Activated CD4-positive, alpha-beta T cell treated with anti-CD3 and anti-CD28 coated beads, Interleukin-2, amount 50 U/mL, for 16 hours (primary cell): ENCODE measurements at places on chromosomes 3 and 15.

DNA sequence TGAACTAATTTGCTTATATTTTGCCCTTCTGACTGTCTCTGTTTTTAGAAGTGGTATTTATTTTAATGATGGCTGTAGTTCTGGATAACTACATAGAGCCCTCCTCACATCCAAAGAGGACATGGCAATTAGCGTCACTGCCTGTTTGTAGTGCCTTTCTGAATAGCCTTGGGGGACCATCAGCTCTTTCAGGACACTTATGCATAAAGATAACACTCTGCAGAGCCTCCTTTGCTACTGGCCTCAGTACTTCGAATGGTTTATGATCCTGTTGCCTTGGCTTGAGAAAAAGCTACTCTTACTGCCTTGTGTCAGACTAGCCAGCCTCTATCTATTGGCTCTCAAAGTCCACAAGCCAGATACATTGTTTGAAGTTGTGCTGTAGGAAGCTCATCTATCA lies 105.4 kb upstream of the SPRED1 start:
- DNase-seq, result no peak

GRCh38 chr3:38707730-38708129 lies 58.2 kb upstream of the SCN5A start:
- no peak for DNase-seq

DNA sequence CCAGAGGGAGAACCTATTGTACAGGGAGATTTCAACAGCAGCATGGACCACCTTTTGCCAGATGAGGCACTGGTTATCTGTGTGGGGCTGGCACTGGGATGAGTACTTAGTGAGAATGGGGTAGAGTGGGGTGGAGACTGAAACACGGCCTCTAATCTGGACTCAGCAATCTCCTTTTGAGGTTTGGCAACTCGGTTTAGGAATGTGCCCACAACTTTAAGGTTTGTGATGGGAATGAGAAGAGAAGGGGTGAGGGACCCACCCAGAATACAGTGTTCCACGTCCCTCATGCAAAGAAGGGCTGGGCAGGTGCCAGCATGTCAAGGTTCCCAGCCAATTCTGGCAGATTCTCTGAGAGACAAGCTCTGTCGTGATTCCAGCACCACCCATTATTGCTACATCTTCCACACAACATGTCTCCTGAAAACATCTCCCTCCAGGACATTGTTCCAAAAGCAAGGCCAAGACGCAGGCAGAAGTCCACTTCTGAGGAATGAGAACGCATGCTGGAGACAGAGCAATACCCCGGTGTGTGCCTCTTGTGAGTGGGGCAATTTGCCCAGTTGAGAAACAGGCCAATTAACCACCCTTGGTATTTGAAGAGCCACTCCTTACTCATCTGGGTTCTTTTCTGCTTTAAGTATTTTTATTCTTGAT lies 37.5 kb upstream of the CCR4 start:
- DNase-seq, result no peak

DNA sequence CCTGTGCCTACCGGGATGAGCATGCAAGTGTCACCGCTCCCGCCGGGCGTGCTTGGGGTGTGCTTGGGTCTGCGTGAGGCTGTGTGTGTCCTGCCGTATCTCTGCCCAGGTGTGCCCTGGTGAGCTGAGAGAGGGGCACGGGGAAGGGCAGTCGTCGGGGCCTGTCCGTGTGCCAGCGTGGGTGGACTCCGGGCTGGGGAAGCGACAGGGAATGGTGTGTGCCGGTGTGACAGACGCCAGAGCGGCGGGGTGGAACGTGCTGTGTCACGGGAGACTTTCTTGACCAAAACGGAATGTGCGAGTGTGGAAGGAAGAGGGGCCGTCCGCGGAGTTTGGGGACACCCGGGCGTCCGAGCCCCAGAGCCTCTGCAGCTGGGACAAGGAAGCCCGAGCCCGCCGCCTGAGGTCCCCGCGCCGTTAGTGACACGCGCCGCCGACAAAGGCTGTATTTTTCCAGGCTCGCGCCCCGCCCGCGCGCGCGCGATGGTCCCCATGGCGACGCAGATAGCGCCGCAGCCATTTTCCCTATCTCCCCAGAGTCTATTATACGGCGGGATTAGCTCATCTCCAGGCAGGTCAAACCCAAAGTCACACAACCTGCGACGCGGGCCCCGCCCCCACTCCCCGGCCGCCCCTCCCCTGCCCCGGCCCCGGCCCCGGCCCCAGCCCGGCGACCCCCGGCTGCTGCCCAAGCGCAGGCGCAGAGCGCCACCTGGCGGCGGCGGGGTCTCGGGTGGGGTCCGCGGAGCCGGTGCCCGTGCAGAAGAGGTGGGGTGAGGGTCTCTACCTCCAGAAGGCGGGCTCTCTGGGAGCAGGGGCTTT lies 4.5 kb upstream of the GATA2 start:
- peak; percentile 56 for DNase-seq

- DNase-seq, result no peak
These were observed 89.4 kb downstream of the KCNAB1 start for GRCh38 chr3:156209631-156210335.

- peak; percentile 17 for DNase-seq
These were observed 37.8 kb upstream of the FOXB1 start for GRCh38 chr15:59966262-59966661.

- DNase-seq, result no peak
These were observed 62.3 kb downstream of the NOX5 start for GRCh38 chr15:69076756-69077155.

DNA sequence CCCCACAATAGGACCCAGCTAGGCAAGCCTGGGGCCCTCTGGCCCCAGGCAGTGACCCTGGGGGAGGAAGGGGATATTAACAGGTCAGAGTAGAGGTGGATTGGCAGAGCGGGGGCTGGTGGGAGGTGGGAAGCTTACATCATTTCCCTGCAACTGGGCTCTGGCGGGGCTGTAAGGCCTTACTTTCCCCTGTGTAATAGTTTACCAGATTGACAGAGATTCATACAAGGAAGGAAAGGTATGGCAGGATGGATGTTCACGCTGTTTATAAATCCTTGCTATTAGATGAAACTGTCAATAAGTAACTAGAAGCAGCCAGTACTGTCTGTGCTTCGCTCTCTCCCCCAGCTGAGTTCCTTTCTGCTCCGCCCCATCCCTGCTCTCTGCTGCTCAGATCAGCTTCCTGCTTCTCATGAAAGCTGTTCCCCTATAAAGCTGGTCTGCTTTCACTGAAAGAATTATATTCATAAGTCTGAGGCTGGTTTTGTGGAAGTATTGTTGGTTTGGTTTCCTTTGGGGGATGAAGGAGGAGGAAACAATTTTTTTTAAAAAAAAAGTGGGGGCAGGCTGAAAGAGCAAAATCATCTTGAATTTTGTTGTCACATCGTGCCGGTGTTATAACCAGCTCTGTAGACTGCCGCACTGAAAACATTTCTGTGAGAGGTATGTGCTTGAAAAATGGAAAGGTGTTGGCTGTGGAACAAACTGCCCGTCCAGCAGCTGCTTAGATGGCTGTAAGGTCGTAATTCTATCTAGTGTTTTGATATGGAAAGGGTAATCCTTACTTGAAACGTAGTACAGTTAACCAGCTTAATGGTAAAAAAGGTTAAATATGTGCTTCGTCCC lies 76.4 kb downstream of the BBX start:
- peak; percentile 61 for DNase-seq

DNA sequence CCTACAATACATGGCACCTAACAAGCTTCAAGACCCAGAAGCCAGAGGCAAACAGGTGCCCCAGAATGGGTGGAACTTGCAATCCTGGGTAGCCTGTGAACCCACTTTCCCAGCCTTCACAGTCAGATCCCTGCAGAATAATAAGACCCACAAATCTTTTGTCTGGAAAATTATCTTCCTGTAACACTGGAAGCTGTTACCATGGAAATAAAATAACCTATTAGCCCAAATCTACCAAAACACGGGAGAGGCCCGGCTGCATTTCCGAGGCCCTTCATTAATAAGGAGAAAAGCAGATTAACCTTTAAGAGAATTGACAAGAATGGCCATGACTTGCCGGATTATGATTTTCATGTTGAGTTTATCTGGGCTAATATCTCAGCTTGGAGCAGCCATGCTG lies 256.1 kb upstream of the PROK2 start:
- DNase-seq, result no peak

DNA sequence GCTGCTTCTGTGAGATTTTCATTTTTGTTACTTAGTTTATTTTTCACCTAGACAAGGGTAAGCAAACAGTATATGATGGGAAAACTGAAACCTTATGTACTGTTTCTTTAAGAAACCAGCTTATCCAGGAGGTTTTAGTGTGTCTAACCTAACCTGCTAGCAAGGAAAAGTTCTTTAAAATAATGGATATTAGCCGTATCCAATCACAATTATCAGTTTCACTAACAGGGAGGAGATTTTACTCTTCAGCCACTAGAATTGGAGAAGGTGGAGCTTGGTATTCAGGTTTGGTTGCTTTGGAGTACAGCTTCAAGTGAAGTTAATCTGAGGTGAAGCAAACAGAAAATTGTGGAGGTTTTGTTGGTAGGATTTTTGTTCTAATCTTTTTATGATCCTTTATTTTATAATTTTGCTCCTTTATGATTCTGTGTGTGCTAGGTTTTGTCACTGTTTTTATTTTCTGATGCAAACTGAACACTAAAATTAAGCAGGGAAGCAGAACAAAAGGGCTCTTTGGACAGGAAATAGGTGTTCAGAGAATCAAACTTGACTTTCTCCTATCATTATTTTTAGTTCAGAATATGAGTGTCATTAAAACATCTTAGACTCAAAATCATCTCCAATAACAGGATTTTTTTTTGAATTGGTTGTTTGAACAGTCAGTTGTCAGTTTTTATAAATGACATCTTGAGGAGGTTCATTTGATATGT lies 13.0 kb downstream of the ZFAND6 start:
- peak; percentile 73 for DNase-seq

GRCh38 chr3:194908972-194909371 lies 223.3 kb downstream of the FAM43A start:
- no peak for DNase-seq

DNA sequence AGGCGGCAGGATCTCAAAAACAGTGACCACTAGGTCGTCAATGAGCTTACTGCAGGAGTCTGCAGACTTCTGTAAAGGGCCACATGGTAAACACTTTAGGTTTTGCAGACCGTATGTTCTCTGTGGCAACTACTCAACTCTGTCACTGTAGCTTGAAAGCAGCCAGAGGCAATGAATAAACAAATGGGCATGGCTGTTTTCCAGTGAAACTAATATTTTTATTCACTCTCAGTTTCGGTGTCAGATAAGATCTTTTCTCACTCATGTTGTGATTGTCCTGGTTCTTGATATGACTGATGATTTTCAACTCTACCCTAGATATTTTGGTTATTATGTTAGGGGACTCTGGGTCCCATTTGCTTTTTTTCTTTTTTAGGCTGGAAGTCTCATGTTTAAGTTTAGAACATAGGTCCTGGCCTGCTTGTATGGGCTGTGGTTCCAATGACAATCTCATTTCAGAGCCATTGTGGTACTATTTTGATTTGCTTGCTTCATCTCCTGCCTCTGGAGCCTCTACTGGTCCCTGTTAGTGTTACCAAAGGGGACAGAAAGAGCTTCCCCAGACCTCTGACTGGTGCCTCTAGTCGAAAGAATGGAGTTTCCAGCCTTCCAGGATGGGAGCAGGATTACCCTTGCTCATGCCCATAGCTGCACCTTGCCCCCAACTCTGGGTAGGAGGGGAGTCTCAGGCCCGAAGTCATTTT lies 222.0 kb downstream of the STT3B start:
- peak; percentile 91 for DNase-seq

DNA sequence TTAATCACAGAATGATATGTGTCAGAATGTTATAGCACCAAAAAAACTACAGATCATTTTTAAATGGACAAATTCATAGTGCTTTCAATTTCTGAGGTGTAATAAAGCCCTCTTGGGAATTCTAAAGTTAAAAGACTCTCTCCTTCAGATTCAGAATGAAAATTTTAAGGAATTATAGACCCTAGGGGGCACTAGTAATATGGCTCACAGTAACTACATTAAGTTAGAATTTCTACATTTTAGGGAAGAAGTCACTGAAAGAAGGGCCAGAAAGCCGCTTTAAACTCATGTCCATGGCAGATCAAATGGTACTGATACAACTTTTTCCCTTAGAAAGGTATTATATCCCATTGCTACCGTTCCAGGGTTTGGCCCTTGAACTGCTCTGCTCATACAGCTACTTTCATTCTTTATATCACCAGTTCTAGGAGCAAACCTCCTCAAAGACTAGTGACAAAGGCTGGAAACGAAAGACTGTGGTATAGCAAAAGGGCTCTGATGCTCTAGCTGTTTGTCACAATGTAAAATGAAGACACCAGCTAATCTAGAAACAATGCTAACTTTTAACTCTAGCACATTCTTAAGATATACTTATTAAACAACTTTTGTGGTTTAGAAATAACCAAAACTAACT lies 18.1 kb downstream of the DAZL start:
- no peak for DNase-seq

GRCh38 chr15:90618330-90619125 lies 88.8 kb downstream of the CRTC3 start:
- DNase-seq, result no peak

DNA sequence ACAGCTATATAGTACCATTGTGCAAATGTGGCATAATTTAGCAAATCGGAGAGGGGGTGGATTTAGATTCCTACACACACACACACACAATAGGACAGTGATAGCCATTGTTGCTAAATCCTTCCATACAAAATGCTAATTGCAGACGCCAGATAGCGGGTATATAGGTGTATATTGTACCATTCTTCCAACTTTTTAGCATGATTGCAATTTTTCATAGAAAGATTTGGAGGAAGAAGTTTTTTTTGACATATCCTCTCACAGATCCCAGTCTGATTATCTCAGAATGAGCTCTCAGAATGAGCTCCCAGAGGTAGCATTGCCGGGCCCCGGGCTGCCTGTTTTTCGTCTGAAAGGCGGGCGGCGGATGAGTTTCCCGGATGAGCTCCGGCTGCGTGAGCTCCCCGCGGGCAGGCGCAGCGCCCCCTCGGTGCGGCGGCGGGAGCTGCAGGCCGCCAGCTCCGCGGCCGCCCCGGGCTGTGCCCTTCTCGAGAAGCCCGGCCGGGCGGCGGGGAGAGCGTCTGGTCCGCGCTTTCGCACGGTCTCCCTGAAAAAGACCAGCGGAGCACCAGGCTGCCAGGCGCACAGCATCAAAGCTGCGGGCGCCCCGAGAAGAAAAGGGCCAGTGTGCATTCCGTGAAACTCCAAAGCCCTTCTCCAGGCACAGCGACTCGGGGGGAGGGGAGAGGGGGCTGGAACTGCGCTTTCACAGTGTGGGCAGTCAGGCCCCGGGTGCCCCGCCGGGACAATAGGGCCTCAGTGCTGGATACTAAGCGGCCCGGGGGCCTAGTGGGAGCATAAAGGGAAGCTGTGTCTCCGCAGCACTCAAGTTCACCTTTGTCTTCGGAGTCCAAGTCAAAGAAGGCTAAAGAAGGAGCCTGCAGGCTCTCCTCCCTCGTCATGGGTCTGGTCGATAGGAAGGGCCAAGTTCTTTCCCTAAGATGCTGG lies 12.0 kb upstream of the SHC4 start:
- DNase-seq, result peak; percentile 84

- no peak for DNase-seq
These were observed 21.1 kb upstream of the SLC41A3 start for GRCh38 chr3:126104742-126105605.
